ENCODE measurements at places on chromosomes 13 and 19. TPM values are rescaled to one million over a fixed set of nuclear protein-coding genes. Genes with fewer than 3 reads are reported as not detected.

The GPR12 gene
- not detected for total RNA-seq

The SOX1 gene
- not detected for total RNA-seq

The ZNF223 gene
- total RNA-seq = 5.2 TPM

The TEX26 gene
- not detected for total RNA-seq

The KCNN1 gene
- not detected for total RNA-seq

The KBTBD6 gene
- total RNA-seq = 9.1 TPM

The PALM3 gene
- not detected for total RNA-seq

The CNMD gene
- total RNA-seq = not detected

The ZIC5 gene
- under 0.01 TPM for total RNA-seq

The BEST2 gene
- total RNA-seq = not detected

The SERPINE3 gene
- total RNA-seq = under 0.01 TPM

The ANGPTL8 gene
- not detected for total RNA-seq

The AMER2 gene
- not detected for total RNA-seq

The ADGRE3 gene
- not detected for total RNA-seq

The BICRA gene
- total RNA-seq = 12.7 TPM

The CYP4F11 gene
- not detected for total RNA-seq

The ARL11 gene
- 0.10 TPM for total RNA-seq

The ZNF98 gene
- total RNA-seq = not detected

The CDADC1 gene
- total RNA-seq = 2.9 TPM

The RNF113B gene
- total RNA-seq = not detected

The GFY gene
- total RNA-seq = not detected

The ETV2 gene
- 0.29 TPM for total RNA-seq

The SBK3 gene
- total RNA-seq = 0.10 TPM

The KLF1 gene
- not detected for total RNA-seq

The PSG3 gene
- total RNA-seq = not detected

The IFNL1 gene
- not detected for total RNA-seq

The KASH5 gene
- total RNA-seq = not detected

The SYT3 gene
- not detected for total RNA-seq

The ZNF444 gene
- total RNA-seq = 24.8 TPM

The HIPK4 gene
- 0.10 TPM for total RNA-seq

The CKM gene
- total RNA-seq = not detected

The CGB8 gene
- not detected for total RNA-seq

The SLC10A2 gene
- not detected for total RNA-seq

The PSG7 gene
- not detected for total RNA-seq

The CAMSAP3 gene
- total RNA-seq = not detected

The MYO1F gene
- under 0.01 TPM for total RNA-seq

The RINL gene
- total RNA-seq = 14.0 TPM

The HSPH1 gene
- 52.2 TPM for total RNA-seq

The KIR2DL1 gene
- total RNA-seq = not detected

The ZNF729 gene
- not detected for total RNA-seq

The ANKRD24 gene
- 0.10 TPM for total RNA-seq

The FGF21 gene
- not detected for total RNA-seq

The PGLYRP1 gene
- total RNA-seq = not detected

The DOCK6 gene
- 141 TPM for total RNA-seq

The CGB2 gene
- total RNA-seq = not detected

The ZNF540 gene
- total RNA-seq = 0.19 TPM

The EID2B gene
- total RNA-seq = 4.6 TPM

The TSKS gene
- total RNA-seq = not detected

The GIPC3 gene
- 1.1 TPM for total RNA-seq

The MBD3L2 gene
- total RNA-seq = not detected

The LENG9 gene
- total RNA-seq = 5.6 TPM

The RFPL4AL1 gene
- not detected for total RNA-seq

The CNOT3 gene
- 13.4 TPM for total RNA-seq

The ZIC2 gene
- total RNA-seq = under 0.01 TPM

The DZIP1 gene
- 19.1 TPM for total RNA-seq

The LYL1 gene
- total RNA-seq = 119 TPM

The OLFM2 gene
- total RNA-seq = 0.38 TPM
